ENCODE measurements at places on chromosomes 6 and 20.

DNA sequence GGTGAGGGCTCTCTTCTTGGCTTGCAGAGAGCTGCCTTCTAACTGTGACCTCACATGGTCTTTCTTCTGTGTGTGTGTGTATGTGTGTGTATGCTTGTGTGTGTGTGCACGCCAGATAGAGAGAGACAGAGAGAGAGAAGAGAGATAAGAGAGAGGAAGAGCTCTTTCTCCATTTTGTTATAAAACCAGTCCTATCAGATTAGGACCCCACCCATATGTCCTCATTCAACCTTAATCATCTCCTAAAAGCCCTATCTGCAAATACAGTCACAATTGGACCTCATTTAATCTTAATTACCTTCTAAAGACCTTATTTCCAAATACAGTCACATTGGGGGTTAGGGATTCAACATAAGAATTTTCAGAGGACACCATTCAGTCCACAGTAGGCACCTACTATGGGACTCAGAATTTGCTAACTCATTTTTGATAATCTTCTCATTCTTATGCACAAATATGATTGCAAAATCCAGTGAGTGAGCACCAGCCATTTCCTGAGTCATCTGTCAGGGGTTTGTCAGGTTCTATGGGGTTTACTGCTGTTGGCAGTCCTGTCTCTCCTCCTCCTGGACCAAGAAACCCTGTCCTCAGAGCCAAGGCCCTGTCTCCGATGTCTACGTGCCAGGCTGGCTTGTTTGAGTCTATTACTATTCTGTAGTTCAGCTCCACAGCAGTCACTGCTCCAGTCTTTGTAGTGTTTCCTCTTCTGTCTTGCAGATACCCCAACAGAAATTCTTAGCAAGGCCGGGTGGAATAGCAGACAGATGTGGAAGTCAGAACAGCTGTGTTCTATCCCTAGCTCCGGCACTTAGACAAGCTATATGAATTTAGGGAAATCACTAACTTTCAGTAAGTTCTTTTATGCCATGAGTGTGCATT lies 59.0 kb upstream of the FAM184A start:
- DNase-seq: no peak

DNA sequence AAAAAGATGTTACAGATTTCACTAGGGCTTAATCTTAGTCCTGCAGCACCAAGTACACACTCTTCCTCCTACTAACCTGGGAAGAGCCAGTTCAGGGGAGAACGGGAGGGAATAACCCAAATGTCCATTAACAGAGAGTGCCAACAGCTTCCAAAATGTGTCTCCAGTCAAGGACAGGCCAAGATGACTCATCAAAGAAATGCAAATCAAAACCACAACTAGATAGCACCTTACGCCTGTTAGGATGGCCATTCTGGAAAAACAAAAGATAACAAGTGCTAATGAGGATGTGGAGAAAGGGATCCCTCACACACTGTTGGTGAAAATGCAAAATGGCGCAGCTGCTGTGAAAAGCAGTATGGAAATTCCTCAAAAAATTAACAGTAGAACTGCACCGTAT lies 3.8 kb upstream of the MAS1L start:
- no peak for DNase-seq

DNA sequence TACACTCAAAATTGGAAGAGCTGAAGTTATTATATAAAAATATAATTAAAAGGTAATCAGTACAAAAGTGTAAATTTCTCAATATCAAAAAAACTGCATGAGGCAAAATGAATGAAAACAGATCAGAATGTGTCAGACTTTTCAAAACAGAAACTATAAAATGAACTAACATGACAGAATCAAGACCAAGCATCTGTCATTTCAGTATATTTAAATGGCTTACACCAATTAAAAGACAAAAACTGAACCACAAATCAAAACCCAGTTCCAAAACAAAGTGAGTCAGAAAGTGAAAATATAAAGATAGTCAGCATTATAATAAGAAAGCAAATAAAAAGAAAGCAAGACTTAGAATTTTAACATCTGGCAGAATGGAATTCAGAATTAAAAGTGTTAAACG lies 289.7 kb downstream of the UBE3D start:
- no peak for DNase-seq

DNA sequence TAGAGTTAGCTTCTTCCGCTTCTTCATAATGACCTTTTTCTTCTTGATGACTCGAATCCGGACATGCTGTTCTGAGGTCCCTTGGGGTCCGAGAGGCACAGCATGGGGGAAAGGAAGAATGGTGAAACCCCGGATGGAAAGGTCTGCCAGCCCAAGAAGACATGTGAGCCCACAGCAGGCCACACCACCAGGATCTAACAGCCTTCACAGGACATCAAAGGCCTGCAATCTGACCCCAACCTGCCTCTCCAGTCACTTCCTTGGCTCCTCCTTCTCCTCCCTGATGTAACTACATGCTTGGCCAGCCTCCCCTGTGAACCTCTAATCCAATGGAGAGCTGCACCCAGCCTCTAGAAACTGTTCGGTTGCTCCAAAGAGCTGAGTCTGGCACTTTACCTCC lies 1.6 kb downstream of the CPXM1 start:
- no peak for DNase-seq

- no peak for DNase-seq
These were observed 120.1 kb upstream of the HDDC2 start for GRCh38 chr6:125421836-125422235.

DNA sequence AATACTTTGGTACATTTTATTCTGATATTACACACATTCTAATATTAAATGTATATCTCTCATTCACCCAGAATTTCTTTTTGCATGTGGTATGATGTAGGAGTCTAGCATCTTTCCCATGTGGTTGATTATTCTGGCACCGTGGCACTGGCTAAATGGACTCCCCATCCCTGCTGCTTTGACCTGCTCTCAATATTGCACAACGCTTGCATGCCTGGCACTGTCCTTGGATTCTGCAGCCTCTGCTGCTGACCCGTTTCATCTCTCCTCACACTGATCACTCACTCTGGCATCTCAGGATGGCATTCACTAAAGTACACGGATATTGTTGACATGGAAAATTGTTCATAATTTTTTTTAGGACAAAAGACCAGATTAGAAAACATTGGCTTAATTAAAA lies 11.5 kb upstream of the DACT2 start:
- DNase-seq: no peak

GRCh38 chr20:58694241-58695083 lies 1.9 kb downstream of the NPEPL1 start:
- no peak for DNase-seq

DNA sequence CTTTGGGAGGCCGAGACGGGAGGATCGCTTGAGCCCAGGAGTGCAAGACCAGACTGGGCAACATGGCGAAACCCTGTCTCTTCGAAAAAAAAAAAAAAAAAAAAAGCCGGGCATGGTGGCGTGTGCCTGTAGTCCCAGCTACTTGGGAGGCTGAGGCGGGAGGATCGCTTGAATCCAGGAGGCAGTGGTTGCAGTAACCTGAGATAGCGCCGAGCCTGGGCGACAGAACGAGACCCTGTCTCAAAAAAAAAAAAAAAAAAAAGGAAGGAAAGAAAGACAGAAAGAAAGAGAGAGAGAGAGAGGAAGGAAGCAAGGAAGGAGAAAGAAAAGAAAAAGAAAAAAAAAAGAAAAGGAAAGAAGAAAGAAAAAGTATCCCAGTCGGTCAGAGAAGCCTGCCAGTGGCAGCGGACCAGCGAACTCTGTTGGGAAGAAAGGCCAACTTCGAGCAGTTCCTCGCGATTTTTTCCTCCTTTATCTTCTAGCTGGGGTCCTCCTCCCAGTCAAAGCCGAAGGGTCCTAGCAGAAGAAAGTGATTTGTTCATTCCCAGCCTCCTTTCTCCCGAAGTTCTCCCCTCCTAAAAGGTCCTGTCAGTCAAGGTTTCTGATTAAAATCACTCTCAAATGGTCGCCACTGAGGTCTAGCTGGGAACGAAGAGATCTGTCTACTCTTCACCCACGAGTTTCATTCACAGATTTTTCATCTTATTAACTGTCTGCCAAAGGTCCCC lies 2.4 kb upstream of the SYCP2L start:
- no peak for DNase-seq

DNA sequence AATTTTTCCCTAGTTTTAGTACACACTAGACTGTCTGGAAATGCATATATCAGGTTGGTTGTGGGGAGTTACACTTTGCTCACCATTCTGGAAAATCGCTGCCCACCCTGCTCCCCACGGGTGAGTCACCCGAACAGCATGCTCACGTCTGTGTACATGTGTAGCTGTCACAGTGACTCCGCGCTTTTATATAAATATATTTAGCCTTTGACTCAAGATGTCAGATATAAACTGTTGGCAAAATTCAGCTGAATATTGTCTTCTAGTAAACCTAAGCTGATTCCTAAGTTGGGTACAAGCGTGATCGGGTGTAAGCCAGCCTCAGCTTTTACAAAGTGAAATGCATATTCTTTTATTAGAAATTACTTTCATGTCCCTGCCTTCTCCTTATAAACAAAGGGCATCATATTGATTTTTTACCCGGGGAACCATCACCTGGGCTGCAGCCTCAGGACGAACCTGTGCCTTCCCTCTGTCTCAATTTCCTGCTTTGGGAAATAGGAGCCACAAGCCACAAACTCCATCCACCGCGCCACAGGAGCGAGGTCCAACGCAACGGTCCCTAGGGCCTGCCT lies 4.3 kb downstream of the SDCBP2 start:
- no peak for DNase-seq

GRCh38 chr20:33790566-33790965 lies 20.6 kb upstream of the CHMP4B start:
- no peak for DNase-seq

DNA sequence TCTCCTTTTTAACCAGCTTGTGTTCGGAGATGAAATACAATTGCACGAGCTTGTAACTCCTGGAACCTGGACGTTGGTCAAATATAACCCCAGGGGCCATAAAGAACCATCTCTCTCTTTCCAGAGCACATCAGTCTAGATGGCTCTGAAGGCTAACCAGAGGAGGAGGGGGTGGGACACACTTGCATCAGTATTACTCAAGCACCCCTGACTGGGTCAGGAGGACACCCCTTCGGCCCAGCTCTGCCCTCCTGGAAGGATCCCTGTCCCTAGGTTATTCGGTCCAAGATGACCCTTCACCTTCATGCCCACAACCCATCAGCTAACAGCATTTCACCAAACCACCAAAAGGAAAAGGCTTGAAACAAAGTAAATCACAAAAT lies 67.1 kb downstream of the FYN start:
- no peak for DNase-seq

DNA sequence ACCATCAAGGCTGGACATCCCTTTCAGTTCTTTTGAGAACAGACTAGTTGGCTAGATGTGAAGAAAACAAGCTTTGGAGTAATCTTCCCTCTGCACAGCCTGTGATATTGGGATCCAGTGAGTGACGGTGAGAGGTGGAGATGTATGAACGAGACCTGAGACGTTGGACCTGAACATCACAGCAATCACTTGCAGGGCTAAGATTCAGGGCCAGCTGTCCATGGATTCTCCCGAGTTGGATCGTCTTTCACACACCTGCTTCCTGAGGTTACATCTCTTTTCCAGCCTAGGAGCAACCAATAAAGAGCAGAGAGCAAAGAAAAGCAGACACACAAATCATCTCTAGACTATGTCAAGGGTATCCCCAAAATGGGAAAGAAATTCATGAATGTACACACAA lies 30.0 kb upstream of the TMEM14A start:
- no peak for DNase-seq
